Gastroesophageal sphincter (tissue), 4 donors: ENCODE measurements at places on chromosomes 6 and 20. TPM values are rescaled to one million over a fixed set of nuclear protein-coding genes. Genes with fewer than 3 reads are reported as not detected.

Gene VSX1
- total RNA-seq = not detected

Gene SCRT2
- not detected for total RNA-seq

Gene PROKR2
- total RNA-seq = not detected

Gene SLC22A2
- 0.47 TPM for total RNA-seq

Gene EPB41L2
- total RNA-seq = 57.2 TPM

Gene TSPO2
- total RNA-seq = not detected

Gene RNF182
- 0.27 TPM for total RNA-seq

Gene C20orf202
- total RNA-seq = 0.62 TPM

- ATAC-seq = no peak
Measured at GRCh38 chr20:6612606-6612923, 154.9 kb upstream of the BMP2 start.

DNA sequence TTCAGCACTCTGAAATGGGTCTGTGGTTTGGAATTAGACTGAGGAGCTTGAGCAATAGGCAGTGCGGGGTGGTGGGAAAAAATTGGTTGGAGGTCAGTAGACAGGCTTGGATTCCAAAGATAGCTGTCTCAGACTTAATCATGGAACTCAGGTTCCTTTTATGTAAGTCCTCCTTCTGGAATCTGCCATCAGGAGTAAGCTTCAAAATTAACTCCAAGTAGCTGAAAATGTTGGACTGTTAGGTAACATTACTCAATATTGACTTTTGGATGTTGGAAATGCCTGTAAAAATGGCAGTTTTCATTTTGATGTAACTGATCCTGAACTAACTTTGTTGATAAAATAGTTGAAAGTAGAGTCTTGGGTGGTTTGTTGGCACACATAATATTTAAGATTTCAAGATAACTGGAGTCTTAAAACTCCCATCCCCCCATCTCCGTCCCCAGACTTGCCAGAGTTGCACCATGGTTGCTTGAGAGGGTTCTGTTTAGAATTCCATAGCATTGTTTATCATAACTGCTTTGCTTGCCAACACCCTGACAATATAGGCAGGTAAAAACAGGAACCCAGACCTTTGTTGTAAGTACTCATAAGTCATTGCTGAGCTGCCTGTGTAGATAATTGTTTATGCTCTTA lies 83.0 kb downstream of the PHF20 start:
- no peak for ATAC-seq

- ATAC-seq = no peak
Measured at GRCh38 chr6:22642254-22642653, 72.9 kb downstream of the HDGFL1 start.

GRCh38 chr6:168408504-168409136 lies 32.4 kb upstream of the SMOC2 start:
- no peak for ATAC-seq

GRCh38 chr6:20605581-20605980 lies 71.3 kb downstream of the CDKAL1 start:
- ATAC-seq = no peak

DNA sequence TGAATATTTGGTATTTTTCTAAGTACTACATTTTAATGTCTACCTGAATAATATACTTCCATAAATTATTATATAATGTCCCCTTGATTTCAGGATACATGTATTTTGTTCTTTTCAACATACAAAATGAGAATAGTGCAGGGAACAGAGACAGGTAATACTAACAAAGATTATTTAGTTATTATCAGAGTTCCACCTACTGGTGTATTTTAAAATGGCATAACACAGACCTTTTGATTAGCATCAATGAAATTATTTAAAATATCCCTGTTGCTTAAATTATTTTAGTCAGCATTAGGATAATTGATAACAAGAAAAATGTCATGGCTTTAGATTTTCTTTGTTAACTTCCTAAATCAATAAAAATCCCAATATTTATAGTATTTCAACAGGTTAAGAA lies 184.0 kb downstream of the PRDM13 start:
- no peak for ATAC-seq

DNA sequence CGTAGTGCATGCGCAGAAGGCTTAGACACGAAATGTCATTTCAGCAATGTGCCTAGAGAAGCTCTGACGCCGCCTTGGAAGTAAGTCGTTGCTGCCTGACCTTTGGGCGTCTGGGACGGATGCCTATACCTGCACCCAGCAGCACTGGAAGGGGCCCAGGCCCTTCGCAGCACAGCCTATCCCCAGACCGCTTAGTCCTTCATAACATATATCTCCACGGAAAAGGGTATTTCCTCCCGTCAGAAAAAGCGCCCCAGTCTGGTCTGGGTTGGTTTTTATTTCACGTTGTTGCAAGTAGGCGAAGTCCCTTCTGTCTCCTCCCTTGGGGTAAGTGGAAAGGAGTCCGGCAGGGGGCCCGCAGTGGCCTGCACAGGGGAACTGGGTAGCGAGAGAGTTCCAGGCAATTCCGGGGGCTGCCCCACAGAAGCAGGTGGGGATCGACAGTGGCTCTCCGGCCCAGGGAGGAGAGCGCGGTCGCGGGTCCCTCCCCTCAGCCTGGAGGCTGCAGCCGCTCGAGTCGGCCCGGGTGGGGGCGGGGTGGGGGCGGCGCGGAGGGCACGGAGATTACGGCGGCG lies 559 bp upstream of the EYA4 start:
- peak; percentile 25 for ATAC-seq

DNA sequence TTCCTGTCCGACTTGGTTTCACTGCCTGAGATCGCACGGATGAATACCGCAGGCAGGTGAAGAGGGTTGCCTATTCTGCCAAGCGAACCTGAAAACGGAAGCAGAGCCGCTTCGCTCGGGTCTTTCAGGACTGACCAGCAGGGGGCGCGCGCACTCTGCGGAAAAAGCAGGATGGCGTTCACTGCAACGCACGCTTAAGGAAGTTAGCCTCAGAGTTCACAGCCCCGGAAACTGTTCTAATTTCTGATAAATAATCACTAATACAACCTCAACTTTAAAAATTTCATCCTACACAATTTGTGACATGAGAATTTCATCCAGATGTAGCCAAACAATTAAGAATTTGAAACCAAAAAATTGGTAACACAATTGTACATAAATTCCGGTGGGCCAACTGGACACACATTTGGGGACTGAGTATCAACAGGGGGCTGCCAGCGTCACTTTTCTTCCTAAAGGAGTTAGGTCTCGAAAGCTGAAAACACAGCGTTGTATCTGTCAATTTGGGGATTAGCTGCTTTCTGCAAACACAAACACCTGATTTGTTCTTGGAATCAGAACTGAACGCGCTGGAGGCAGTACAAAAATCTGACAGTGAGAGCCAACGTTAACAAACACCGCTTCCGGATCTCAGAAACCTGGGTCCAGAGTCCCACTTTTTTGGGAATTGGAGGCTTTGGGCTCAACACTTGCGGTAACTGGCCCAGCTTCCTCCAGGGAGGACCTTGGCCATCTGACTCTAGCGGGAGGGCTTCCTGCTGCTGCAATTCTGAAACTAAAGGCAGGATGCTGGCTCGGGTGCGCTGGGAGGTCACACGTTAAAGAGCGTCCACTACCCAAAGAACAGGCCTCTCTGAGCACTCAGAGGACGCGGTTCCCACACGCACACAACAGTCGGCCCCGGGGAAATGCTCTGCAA lies 8.8 kb downstream of the PXDC1 start:
- ATAC-seq = peak; percentile 67

DNA sequence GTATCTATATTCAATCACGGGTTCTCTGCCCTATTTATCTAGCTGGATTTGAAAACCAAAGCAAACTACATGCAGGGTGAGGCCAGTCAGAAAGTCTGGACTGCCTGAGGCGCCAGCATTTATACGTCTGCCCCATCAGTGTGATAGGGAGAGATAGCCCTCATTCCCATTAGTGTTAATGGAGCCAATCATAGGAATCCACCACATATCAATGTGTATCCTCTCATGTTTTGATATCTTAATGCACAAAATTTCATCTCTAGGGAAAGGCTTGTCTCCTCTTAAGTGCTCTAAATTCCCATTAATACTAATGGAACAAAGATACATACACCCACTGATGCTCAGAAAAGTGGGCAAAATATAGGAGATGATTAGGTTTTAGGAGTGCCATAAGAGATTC lies 376.2 kb downstream of the BTBD3 start:
- ATAC-seq = no peak

- ATAC-seq = no peak
Measured at GRCh38 chr6:118350881-118351430, 197.1 kb upstream of the PLN start.

DNA sequence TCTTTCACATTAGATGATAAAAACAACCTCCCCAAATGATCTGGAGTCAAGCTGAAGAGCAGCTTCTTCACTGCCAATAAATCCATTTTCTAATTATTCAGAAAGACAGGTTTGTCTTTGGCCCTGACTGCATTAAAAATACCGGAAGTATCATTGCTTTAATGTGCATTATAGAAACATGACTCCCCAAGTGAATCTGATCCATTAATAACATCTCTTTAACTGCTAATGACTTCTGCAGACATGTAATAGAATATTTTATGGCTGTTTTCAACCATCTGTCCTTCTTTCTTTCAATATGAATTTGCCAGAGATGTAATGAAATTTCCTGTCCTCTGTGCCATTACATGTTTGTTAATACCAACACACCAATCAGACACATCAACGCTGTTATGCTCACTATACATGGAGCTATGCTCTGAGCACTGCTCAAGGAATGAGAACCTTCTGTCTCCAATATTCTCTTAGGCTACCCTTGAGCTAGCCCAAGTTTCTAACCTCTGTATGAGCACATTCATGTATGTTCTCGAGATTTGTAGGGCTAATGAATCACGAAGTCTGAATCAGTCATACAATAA lies 87.8 kb downstream of the LYRM4 start:
- ATAC-seq = no peak

GRCh38 chr6:76835293-76835692 lies 628.0 kb downstream of the HTR1B start:
- ATAC-seq = no peak

DNA sequence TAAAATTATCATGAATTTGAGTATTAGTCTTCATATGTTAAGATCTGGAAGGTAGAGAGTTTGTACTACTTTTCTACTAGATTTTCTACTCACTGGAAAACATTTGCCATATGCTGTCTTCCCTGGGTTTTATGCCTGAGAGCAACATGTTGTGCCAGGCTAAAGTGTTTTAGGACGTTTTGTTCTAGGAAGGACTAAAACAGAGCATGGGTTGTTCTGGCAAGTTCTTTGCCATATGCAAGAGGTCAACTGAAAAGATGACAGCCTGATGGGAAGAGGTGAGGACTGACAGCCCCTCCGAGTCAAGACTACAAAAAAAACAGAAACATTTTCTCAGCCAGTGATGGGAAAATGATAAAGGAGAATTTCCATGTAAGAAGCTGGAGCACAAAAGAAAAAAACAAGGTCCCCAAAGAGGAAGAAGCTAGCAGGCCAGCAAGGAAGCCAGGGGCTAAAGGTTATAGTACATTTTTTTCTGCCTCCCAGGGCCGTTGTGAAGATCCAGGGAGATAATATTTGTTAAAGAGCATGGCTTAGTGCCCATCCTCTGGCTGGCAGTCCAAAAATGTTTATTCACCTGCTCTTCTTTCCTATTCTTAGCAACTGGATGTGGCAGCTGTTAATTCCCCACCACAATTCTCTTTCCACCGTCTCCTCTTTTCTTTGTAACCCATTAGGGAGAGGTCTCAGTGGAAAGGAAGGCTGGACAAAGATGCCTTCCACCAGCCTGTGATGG lies 7.8 kb downstream of the SCGN start:
- ATAC-seq = no peak
